ENCODE measurements at places on chromosomes 11 and 22.
A peak's percentile ranks its signal among the peaks of the same experiment; 100 is the strongest.

- DNase-seq = peak; percentile 57
Observed at GRCh38 chr22:41699264-41700107, at the start of gene MEI1. MEI1 (plus strand) TSS chr22:41699503; CDS start chr22:41699539, 36 bp downstream.

DNA sequence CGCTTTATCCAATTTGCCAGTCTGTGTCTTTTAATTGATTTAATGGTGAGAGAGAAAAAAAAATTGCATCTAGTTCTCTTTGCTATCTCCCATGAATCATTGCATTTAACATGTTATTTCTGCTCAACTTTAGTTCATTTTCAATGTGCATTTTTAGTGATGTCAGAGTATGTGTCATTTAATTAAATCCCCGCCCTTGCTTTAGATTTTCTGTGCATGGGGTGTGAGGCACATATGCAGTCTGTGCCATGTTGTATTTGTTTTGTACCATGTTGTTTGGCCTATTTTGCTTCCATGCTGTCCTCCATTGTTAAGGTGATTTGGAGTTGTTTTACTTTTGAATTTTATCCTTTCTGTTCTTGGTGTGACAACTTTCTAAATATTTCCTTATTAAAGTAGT, 8.3 kb upstream of the NCR3LG1 start:
- DNase-seq = no peak

DNA sequence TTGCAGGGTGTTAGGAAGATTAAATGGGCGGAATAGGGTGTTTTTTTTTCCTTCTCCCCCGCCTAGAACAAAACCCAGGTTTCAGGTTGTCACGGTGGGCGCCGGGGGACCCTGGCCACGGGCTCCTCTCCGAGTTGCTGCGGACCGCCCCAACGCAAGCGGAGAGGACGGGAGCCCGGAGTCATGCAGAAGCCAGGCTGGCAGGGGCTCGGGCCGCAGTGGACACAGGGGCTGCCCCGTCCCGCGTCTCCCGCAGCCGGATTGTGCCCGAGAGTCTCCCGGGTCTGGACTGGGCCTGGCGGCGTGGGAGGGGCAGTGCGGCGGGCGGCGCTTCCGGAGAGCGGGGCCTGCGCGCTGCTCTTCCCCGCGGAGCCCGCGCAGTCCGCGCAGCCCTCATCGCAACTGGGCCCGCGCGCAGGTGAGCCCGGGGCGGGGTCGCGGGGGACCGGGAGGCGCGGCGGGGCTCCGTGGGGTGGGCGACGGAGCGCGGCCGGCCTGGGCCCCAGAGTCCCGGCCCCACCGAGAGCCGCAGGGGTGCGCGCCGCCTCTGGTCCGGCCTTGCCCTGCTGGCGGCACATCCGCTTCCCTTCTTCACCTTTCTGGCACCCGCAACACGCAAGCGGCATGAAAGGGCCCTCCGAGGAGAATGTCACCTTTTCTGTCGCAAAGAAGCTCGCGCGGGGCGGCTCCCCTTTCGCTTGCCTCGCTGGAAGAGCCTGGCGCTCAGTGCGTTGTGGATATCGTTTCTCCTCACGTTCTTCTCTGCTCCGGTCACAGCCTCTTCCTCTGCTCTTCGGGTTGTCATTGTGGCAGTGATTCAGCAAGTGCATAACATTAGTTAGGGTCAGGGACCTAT, at the start of gene TIRAP:
TSS of gene TIRAP (plus strand) at position 358 of the 856 bp plus-strand sequence. CDS start 7,802 bp downstream, outside the sequence.
- no peak for DNase-seq

DNA sequence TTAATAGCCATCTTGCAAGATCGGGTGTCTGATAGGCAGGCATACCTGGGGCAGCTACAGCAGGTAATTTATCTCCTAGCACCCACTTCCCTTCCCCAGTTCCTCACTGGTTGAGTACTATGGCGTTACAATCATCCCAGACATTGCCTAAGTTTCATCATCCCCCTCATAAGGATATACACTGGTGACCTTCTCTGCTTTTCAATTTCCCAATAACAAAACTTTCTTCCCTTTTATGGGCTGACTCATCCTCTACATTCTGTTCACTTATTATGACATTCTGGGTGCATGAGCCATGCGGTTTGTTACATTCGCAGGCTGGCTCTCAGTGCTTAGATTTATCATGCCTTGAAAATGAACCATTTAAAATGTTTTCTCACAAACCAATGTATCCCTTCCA, 5.0 kb upstream of the MRPL11 start:
- DNase-seq = no peak

- no peak for DNase-seq
Observed at GRCh38 chr11:16985297-16985696, 28.9 kb downstream of the PLEKHA7 start.

DNA sequence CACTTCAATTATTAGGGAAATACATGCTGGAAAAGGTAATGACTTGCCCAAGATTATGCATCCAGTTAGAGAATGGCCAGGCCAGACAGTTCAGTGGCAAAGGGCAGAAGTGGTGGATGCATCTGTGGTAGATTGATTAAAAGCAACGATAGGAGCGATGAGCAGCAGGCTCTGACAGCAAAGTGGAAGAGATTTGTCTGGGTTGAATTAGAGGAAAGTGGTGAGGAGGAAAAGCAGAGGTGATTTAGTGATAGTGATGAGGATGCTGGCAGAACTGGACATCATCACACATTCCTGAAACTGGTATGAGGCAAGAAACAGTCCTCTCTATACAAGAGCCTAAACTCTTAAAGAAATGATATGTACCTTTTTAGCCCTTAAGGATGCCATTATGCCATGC, 12.5 kb downstream of the HSD17B12 start:
- no peak for DNase-seq

DNA sequence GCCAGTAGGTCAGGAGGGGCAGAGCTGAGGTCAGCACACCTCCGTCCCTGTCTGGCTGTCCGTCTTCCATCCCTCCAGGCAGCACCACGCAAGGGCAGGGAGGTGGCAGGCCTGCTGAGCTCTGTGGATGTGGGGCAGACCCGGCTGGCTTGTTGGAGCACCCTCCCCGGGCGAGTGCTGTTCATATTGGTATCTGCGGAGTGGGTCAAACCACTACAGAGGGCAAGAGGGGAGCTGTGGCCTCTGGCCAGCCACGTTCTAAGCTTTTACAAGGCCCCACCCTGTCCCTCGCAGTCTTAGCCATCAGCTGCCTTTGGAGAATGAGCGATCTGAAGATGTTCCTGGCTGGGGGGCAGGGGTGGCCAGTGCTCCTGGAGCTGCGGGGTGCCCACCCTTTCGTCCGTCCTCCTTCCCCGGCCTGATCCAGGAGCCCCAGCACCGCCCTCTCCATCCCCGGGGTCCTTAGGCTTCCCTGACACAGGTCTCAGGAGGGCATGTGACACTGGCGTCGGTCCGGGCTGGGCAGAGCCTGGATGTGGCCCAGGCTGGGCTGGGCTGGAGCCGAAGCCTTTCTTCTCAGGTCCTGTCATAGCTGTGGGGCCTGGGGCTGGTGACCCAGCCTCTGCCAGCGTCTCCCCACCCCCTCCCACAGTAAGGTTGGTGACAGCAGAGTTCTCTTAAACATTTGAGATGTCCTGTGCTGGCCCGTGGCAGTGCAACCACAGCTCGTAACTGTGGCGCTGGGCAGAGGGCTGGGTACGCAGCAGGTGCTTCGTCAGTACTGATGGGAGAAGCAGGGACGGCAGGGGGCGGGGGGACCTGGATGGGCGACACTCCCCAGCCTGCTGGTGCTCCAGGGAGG, 31.7 kb upstream of the GRAMD4 start:
- DNase-seq = no peak

DNA sequence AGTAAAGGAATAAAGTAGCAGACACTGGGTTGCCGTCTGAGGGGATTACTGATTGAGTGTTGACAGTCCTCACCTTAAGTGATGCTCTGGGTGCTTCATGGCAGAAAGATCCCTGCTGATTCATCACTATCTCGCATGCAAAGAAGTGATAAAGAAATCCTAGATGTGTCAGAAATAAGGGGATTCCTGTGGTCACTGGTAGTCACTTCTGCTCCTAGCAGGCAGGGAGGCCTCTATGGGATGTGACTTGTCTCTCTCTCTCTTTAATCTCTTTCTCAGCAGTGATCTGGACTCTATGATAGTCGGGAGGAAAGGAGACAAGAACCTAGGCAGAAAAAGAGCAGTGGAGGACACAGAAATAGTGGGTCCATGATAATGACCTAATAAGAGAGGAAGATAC, 30.9 kb upstream of the OR56A1 start:
- DNase-seq = no peak

DNA sequence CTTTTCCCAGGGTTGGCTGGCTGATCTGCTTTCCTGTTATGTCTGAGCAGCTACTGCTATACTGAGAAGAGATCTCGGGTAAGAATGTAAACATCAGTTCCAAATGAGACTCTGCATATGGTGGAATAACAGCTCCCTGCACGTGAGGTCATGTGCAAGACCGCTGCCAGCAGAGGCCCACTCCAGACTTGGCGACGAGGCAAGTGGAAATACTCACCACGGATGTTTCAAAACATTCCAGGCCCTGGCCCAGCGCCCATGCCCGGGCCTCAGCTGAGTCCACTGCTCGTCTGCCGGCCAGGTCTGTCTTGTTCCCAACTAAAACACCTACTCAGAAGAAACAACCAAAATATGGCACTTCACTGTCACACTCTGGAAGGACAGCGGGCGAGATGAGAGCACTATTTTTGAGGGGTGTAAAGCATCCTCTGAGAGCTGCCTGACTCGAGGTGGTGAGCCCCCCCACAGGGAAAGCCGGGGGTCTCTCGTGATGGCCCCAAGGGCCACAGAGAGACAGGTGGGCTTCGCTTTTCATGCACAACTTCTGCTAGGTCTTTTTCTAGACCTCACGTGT, 13.1 kb downstream of the IFT27 start:
- no peak for DNase-seq

- DNase-seq = no peak
Observed at GRCh38 chr22:20064140-20064480, 15.9 kb upstream of the DGCR8 start.

GRCh38 chr11:57487920-57488659, 27.4 kb downstream of the SLC43A1 start:
- no peak for DNase-seq

GRCh38 chr11:37371346-37371970, 773.4 kb upstream of the RAG2 start:
- DNase-seq = no peak

DNA sequence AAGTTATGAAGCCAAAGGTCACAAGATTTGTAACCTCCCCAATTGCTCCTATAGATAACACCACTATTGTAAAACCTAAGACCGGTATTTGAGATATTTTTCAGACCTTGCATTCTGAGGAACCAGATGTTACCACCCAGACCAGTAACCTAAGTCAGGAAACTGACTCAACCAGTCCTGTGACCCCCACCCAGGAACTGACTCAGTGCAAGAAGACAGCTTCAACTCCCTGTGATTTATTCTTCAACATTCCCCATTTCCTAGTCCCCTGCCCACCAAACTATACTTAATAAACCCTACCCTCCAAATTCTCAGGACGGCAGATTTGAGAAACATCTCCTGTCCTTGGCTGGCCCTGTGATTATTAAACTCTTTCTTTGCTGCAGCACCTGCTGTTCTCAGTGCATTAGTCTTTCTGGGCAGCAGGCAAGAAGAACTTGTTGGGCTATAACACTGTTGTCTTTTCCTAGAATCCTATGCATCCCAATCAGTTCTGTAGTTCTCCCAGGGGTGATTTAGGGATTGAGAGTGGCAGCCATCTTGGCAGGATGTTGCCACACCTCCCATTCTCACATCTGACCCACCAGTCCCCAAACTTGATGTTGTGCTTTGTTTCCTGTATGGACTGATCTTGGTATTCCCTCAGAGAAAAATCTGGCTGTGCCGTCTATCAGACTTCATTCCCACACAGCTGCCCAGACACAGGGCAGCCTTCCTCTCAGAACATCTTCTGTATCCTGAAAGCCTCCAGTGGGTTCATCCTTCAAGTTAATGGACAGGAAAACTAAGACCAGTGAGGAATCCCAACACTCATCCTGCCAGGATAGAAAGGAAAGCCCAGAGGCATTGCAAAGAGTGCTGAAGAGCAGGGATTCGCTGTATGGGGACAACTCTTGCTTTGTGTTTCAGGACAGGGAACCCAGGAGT, 104.0 kb downstream of the PDE2A start:
- DNase-seq = peak; percentile 91

DNA sequence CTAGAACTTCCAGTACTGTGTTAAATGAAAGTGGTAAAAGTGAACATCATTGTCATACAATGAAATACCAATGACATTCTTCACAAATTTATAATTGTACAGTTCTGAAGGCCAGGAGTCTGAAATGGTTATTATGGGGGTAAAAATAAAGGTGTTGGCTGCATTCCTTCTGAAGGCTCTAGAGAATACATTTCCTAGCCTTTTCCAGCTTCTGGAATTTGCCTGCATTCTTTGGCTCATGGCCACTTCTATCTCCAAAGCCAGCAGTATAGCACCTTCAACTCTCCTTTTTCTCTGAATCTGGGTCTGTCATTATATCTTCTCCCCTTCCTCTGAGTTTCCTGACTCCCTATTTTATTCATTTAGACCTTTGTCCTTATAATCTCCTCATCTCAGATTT, 1232.7 kb upstream of the TENM4 start:
- DNase-seq = no peak

DNA sequence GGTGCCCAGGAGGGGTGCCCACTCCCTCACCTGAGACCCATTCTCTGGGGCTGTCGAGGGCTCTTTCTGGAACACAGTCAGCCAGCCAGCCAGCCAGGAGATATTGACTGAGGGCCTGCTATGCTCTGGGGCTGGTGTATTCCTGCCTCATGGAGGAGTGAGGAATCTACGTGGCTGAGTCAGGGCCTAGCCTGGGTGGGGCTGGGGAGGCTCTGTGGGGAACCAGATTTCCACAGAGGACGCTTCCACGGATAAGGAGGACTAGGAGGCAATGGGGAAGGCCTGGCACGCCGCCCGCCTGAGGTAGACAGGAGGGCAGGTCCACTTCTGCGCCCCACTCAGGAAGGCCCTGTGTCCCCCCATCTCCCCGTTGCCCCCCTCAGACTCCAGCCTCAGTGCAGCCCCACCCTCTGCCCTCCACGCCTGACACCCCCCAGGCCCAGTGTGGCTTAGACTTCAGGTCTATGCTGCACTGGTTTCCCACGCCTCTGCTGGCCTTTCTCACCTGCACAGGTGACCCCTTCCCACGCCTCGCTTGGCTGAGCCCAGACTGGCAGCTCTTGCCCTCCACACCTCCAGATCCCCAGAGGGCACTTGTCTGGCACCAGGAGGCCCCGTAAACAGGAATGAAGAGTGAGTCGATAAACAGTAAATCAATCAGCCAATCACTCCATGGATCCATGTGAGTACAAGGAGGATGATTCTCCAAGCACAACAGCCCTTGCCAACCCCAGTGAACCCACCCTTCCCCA, 37.5 kb downstream of the MACROD1 start:
- no peak for DNase-seq

DNA sequence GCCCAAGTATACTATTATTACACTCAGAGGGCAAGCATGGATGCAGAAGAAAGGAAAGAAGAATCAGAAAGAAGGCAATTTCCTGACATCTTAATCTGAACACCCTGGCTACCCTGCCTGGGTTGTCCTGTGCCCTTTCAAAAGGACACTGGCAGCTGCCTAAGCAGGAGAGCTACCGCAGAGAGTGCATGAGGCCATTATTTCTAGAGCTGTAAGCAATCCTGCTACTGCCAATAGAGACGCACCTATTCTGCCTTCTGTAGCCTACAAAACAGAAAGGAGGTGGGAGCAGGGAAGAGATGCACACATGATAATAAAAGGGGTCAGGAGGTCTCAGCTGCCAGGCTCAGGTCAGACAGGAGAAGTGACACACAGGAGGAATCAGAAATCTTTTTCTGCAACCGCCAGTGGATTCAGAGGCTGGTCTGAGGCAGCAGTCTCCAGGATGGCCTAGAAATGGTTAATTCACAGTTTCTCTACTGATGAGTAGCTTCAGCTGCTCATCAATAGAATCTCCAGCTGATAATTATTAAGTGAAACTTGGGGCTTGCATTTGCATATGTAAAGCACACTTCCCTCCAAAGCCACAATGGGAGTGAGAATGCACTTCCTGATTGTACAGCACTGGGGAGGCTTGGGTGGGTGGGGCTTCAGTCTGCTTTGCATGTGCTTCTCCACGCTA, 253.9 kb downstream of the LARGE1 start:
- DNase-seq = no peak
